ENCODE measurements at places on chromosomes 7 and 10.

- no peak for DNase-seq
Measured at GRCh38 chr10:111677759-111678158, 505.8 kb downstream of the GPAM start.

GRCh38 chr7:147279514-147279913, 1162.9 kb downstream of the CNTNAP2 start:
- DNase-seq, result no peak

DNA sequence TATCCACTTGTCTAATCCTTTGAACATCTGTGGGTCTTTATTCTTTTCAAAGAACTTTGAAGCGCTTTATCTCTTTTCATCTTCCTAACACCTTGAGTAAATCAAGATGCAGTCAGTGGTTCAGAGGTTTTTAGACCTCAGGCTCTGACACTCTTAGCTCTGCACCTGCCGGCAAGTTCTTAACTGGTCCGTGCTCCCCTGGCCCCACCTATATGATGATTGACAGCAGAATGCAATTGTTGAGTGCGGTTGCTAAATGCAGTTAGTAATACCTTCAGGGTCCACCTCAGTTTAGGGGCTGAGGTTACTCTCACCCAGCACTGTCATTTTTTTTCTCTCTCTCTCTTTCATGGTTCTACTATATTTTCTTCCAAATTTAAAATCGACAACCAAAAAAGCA, 854.2 kb upstream of the AUTS2 start:
- DNase-seq, result no peak

GRCh38 chr7:23474094-23474828, 4.0 kb upstream of the IGF2BP3 start:
- no peak for DNase-seq

DNA sequence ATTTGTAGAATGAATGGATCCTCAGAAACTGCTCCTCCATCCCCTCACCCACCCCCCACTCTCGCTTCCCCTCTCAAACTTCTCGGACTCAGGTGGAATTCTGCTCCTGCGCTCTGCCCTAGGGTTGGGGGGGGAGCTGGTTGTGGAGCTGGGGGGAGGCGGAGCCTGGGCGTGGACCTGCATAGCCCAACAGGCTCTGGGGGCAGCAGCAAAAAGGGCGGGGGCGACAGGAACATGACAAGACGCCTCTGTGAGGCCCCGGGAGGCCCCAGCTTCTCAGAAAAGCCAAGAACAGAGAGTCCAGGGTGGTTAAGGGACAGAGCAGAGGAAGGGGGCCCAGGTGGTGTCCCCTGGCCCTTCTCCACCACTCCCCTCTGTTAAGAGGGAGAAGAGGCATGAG, 3.5 kb downstream of the TSC22D4 start:
- no peak for DNase-seq

DNA sequence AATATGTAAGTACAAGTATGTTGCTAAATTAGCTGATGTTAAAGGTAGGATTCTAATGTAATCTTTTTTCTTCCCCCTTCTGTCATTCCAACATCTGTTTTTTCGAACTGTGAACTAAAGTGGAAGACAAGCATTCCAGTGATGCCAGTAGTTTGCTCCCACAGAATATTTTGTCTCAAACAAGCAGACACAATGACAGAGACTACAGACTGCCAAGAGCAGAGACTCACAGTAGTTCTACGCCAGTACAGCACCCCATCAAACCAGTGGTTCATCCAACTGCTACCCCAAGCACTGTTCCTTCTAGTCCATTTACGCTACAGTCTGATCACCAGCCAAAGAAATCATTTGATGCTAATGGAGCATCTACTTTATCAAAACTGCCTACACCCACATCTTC, 62.7 kb downstream of the WAC start:
- no peak for DNase-seq

Data from stimulated activated CD4-positive, alpha-beta T cell treated with anti-CD3 and anti-CD28 coated beads, Interleukin-1b, Interleukin-23, amount 100 ng/mL, for 4 hours (primary cell).